ENCODE measurements at places on chromosomes 4 and X. TPM values are rescaled to one million over a fixed set of nuclear protein-coding genes. Genes with fewer than 3 reads are reported as not detected.

- peak overlapping the region; percentile 68 for H3K27ac ChIP-seq
- H3K27me3 ChIP-seq: no peaks in the 10 kb centered on the region
- no peaks in the 10 kb centered on the region for H3K36me3 ChIP-seq
- DNase-seq: no peak
- peak overlapping the region; percentile 33 for H3K4me3 ChIP-seq
These were observed 37.8 kb downstream of the SORBS2 start for GRCh38 chr4:185774131-185774653.

GRCh38 chr4:174216799-174217272 lies 66.6 kb downstream of the FBXO8 start:
- H3K27ac ChIP-seq: no peak overlapping the region
- H3K4me3 ChIP-seq: no peak overlapping the region
- peaks cover 35% of the 10 kb centered on the region for H3K4me1 ChIP-seq
- H3K27me3 ChIP-seq: peaks cover 29% of the 10 kb centered on the region
- no peaks in the 10 kb centered on the region for H3K36me3 ChIP-seq

DNA sequence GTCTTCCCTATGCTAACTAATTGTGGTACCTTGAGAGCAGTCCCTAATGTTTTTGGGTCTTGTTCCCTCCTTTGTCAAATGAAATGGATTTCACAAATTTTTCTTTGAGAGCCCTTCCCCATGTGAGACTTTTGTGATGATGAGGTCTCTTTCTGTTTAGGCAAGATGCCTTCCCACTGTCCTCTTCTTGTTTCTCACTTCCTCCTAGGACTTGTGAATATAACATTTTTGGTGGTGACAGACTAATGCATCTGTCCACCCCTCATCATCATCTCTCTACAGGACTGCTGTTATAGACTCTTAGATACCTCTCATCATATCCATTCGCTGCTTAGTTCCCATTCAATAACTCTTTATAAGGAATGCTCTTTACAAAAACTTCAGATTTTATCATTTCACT lies 8.7 kb upstream of the ANK2 start:
- H3K4me1 ChIP-seq: no peaks in the 10 kb centered on the region
- no peak overlapping the region for H3K27ac ChIP-seq
- H3K27me3 ChIP-seq: no peaks in the 10 kb centered on the region
- no peak overlapping the region for H3K4me3 ChIP-seq
- DNase-seq: no peak

- H3K4me3 ChIP-seq: no peak overlapping the region
- no peaks in the 10 kb centered on the region for H3K36me3 ChIP-seq
- no peaks in the 10 kb centered on the region for H3K27me3 ChIP-seq
- no peak for DNase-seq
- H3K27ac ChIP-seq: no peak overlapping the region
- no peaks in the 10 kb centered on the region for H3K4me1 ChIP-seq
These were observed 3.5 kb downstream of the SERPINA7 start for GRCh38 chrX:106035064-106035463.

GRCh38 chrX:14354521-14354920 lies 174.8 kb upstream of the GLRA2 start:
- H3K4me3 ChIP-seq: no peak overlapping the region
- H3K27ac ChIP-seq: no peak overlapping the region
- H3K27me3 ChIP-seq: no peaks in the 10 kb centered on the region
- H3K36me3 ChIP-seq: no peaks in the 10 kb centered on the region
- no peaks in the 10 kb centered on the region for H3K4me1 ChIP-seq

DNA sequence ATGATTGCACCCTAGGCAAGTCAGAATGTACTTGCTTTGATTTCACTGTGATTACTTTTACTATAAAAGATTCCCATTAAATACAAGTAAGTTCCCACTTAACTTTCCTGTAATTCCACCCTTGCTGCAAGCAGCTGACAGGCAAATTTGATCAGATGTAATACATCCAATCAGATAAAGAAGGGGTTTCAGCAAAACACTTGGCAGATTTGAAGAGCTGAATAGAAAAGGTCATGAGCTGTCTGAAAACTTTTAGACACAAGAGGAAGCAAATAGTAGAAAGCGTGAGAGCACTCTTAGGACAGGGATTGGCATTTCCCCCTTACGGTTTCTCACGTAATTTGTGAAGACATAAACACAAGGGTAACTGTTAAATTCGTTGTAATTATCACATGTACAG lies 22.8 kb downstream of the HSD17B13 start:
- DNase-seq: no peak
- no peaks in the 10 kb centered on the region for H3K27me3 ChIP-seq
- H3K27ac ChIP-seq: peak overlapping the region; percentile 12
- H3K4me3 ChIP-seq: no peak overlapping the region
- H3K36me3 ChIP-seq: no peaks in the 10 kb centered on the region
- H3K4me1 ChIP-seq: peaks cover 25% of the 10 kb centered on the region

GRCh38 chr4:94576210-94576609 lies 124.5 kb downstream of the PDLIM5 start:
- no peak overlapping the region for H3K27ac ChIP-seq
- no peaks in the 10 kb centered on the region for H3K27me3 ChIP-seq
- no peak overlapping the region for H3K4me3 ChIP-seq
- peaks cover 13% of the 10 kb centered on the region for H3K36me3 ChIP-seq
- no peak for DNase-seq
- no peaks in the 10 kb centered on the region for H3K4me1 ChIP-seq

GRCh38 chr4:183342541-183343533 lies 20.6 kb upstream of the CLDN24 start:
- H3K27ac ChIP-seq: no peak overlapping the region
- H3K36me3 ChIP-seq: no peaks in the 10 kb centered on the region
- no peaks in the 10 kb centered on the region for H3K27me3 ChIP-seq
- H3K4me3 ChIP-seq: no peak overlapping the region
- no peak for DNase-seq

- no peaks in the 10 kb centered on the region for H3K36me3 ChIP-seq
- peaks cover 14% of the 10 kb centered on the region for H3K4me1 ChIP-seq
- no peaks in the 10 kb centered on the region for H3K27me3 ChIP-seq
- no peak overlapping the region for H3K27ac ChIP-seq
These were observed 3.3 kb upstream of the TAPT1 start for GRCh38 chr4:16229604-16230003.

GRCh38 chrX:131764216-131764615 lies 220.3 kb downstream of the OR13H1 start:
- H3K27ac ChIP-seq: peak overlapping the region; percentile 36
- H3K4me3 ChIP-seq: peak overlapping the region; percentile 36
- H3K27me3 ChIP-seq: no peaks in the 10 kb centered on the region
- no peaks in the 10 kb centered on the region for H3K4me1 ChIP-seq
- no peaks in the 10 kb centered on the region for H3K36me3 ChIP-seq

GRCh38 chr4:16129336-16129735 lies 45.5 kb upstream of the PROM1 start:
- H3K27me3 ChIP-seq: no peaks in the 10 kb centered on the region
- H3K4me3 ChIP-seq: no peak overlapping the region
- no peak for DNase-seq
- H3K36me3 ChIP-seq: no peaks in the 10 kb centered on the region
- H3K4me1 ChIP-seq: no peaks in the 10 kb centered on the region

DNA sequence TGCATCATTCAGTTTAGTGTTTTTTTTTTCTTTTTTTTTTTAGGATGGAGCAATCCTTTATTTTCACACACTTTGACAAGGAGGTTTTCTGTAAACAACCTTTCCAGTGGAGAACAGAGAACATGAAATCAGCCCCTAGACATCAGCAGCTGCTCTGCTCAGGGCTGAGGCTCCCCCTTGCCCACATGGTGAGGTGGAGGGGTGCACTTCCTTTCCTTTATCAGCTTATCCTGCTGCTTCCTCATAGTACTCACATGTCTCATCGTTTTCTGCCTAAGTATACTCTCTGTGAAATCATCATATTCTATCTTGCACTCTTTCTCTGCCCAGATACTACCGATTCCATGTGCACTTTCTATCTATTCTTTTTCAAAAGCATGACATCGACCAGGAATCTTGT lies 47.6 kb upstream of the PRSS12 start:
- H3K36me3 ChIP-seq: no peaks in the 10 kb centered on the region
- no peak for DNase-seq
- H3K27me3 ChIP-seq: no peaks in the 10 kb centered on the region
- H3K4me3 ChIP-seq: no peak overlapping the region

GRCh38 chr4:17165286-17165685 lies 266.8 kb upstream of the LDB2 start:
- no peaks in the 10 kb centered on the region for H3K36me3 ChIP-seq
- H3K27ac ChIP-seq: no peak overlapping the region
- H3K4me3 ChIP-seq: no peak overlapping the region
- no peak for DNase-seq
- peaks cover 23% of the 10 kb centered on the region for H3K4me1 ChIP-seq

- H3K36me3 ChIP-seq: no peaks in the 10 kb centered on the region
- no peak overlapping the region for H3K4me3 ChIP-seq
- no peaks in the 10 kb centered on the region for H3K27me3 ChIP-seq
- DNase-seq: no peak
- H3K4me1 ChIP-seq: no peaks in the 10 kb centered on the region
These were observed 445.7 kb downstream of the GASK1B start for GRCh38 chr4:157727163-157727562.

DNA sequence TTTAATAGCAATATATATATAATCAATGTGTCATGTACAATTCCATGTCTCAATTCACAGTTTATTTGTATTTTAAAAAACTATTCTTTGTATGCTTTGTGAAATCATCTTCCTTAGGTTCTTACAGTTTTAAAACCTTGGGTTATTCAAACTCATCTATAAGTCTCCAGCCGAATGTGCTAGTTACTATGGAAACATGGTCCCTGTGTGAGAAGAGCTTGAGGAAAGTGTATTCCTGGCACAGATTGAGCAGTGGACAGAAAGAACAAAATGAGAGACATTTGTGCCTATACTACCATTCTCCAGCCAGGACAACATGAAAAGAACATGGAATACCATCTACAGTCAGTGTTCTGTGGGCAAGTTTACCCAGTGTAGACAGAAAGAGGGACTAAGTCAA lies 103.4 kb downstream of the EFHC2 start:
- no peaks in the 10 kb centered on the region for H3K4me1 ChIP-seq
- H3K4me3 ChIP-seq: no peak overlapping the region
- H3K27me3 ChIP-seq: no peaks in the 10 kb centered on the region
- no peak for DNase-seq

- no peaks in the 10 kb centered on the region for H3K27me3 ChIP-seq
- peaks cover under 1% of the 10 kb centered on the region for H3K4me1 ChIP-seq
- no peak for DNase-seq
- no peaks in the 10 kb centered on the region for H3K36me3 ChIP-seq
- H3K27ac ChIP-seq: no peak overlapping the region
These were observed 2.1 kb downstream of the HGFAC start for GRCh38 chr4:3443750-3444309.

DNA sequence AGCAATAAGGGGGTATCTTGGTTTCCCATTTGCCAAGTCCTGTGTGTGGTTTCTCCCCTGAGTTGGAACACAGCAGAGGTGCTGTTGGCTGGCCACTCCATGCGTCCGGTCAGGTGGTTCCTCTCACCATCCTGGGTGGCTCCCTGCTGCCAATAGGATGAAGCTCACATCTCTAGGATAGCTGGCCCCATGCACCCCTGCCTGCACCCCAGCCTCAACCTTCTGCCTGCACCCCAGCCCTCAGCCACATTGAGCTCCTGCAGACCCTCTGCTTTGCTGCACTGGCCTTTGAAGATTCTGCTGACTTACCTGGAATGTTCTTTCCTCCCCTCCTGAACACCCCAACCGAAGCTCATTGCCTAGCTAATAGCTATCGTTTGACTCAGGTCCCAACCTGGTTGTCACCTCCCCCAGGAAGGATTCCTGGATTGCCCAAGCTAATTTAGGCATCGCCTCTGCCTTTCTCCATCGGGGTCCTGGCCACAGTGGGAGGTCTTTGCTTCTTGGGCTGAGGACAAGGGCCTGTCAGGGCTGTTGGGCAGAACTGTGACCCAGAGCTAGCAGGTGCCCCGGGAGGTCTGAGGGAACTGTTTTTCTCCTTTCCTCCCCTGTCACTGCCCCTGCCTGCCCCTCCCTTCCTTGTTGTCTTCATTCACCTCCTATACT lies 36.6 kb upstream of the GRPEL1 start:
- H3K27me3 ChIP-seq: no peaks in the 10 kb centered on the region
- peak overlapping the region; percentile 82 for H3K27ac ChIP-seq
- DNase-seq: no peak
- peaks cover 28% of the 10 kb centered on the region for H3K4me1 ChIP-seq
- no peaks in the 10 kb centered on the region for H3K36me3 ChIP-seq
- H3K4me3 ChIP-seq: no peak overlapping the region

Gene CNGA1
- 2.0 TPM for total RNA-seq

All from vagina (tissue), 2 donors.